Stimulated activated CD8-positive, alpha-beta memory T cell treated with anti-CD3 and anti-CD28 coated beads, Interleukin-15, amount 100 ng/mL, for 24 hours (primary cell): ENCODE measurements at places on chromosomes 4 and X.

- no peak for DNase-seq
Measured at GRCh38 chr4:148481636-148482035, 39.4 kb upstream of the NR3C2 start.

DNA sequence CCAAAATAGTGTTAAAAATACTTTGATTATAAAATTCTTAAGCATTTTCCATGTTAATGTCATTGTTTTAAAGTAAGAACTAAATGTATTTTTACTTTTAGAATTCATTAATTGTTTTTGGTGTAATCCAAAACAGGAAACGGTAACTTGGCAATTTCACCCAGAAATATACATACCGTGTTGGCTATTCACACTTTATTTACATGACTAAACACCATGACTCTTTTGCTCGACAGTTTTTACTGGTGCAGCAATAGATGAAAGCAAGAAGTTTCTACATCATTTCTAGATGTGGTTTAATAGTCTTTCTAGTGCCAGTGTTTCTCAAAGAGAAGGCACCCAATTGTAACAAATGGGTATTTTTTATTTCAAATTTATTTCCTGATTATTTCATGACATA is 25.6 kb upstream of the MAGEA1 start:
- DNase-seq, result no peak

GRCh38 chr4:83112678-83113428 is 1.7 kb downstream of the PLAC8 start:
- no peak for DNase-seq

DNA sequence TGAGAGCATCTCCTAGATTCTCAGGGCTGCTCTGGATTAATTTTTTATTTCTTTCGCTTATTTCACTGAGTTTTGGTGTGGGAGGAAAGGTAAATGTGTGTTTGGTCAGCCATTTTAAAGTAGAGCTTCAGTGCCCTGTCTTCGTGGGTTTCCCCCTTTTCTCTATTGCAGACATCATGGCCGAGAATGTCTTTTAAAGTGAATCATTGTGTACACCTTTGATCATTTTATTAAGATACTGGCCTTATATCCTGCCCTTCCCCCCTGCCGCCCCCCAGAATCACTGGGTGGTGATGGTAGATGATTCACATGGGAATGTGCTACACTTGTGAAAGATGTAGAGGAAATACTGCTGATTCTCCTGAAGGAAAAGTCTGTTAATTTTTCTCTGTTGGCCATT is 23.8 kb downstream of the CDKL5 start:
- no peak for DNase-seq

DNA sequence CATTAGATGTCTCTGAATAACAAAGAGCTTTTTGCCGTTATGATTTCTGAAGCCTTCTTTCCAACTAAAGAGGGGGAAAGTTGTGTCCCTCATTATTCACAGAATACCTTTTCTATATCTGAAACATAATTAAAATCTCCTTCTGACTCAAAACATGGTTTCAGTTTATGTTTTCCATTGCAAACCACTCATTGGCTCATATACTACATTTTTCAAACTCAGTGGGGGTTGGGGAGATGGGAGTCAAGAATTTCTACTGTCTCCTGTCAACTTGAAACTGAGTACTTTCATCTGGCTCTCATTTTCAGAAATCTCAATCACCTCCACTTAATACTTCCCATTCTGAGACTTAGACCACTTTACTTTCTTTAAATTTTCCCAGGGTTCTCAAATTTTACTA is 1839.5 kb upstream of the PCDH10 start:
- no peak for DNase-seq

- DNase-seq, result no peak
Measured at GRCh38 chrX:153775293-153776119, 5.3 kb upstream of the SRPK3 start.

GRCh38 chr4:180832073-180832472 is 1411.1 kb upstream of the TENM3 start:
- no peak for DNase-seq

DNA sequence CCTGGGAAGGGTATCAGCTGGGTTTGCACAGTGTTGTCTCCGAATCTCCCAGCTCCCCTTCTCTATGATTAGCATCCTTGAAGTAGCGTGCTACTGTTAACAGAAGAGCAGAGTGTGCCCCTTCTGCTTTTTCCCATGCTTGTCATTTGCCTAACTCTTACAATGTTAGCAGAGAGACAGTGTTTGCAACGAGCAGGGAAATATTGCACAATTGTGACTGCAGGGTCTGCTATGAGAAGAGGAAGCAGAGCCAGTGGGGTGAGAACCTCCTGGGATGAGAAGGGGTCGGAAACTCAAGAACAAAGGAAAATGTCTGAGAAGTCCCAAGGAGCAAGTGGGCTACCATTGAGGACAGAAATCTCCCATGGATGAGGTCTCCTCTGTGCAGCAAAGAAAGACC is 7.8 kb upstream of the CHRNA9 start:
- DNase-seq, result no peak

DNA sequence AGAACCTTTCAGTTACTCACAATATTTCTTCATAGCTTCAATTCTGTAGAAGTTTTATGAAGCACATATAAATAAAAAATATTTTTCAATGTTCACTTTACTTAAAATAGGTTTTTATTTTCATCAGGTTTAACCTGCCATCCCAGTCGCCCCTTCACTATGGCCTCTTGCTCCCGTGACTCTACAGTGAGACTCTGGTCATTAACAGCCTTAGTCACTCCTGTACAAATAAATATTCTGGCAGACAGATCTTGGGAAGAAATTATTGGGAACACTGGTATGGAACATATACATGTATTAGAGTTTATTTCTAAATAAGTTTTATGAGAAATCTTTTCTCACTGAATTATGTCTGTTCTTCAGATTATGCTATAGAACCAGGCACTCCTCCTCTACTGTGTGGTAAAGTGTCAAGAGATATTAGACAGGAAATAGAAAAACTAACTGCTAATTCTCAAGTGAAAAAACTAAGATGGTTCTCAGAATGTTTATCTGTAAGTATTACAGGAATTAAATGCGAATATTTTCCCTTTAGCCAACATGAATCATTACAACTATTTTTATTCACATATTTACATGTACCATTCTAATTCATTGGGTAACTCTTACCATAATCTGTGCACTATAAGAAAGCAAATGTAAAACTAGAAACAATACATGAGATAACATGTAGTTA is 45.6 kb downstream of the SPATA4 start:
- no peak for DNase-seq

DNA sequence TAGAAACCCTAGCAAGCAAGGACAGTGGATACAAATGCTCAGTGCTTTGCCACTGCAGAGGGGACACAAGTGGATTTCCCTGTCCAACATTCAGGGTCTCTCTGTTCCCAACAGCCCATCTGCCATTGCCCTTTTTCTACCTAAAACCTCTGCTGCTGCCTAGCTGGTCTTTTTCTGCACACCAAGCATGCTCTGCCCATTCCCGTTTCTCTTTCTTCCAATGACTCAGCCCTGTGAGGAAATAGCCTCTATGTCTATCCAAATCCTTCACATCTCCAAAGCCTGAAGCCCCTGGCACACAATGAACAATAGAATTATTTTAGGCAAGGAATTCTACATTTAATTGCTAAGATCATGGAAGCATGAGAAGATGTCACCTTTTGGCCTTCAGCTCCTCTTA is 5.7 kb upstream of the AMELX start:
- no peak for DNase-seq

DNA sequence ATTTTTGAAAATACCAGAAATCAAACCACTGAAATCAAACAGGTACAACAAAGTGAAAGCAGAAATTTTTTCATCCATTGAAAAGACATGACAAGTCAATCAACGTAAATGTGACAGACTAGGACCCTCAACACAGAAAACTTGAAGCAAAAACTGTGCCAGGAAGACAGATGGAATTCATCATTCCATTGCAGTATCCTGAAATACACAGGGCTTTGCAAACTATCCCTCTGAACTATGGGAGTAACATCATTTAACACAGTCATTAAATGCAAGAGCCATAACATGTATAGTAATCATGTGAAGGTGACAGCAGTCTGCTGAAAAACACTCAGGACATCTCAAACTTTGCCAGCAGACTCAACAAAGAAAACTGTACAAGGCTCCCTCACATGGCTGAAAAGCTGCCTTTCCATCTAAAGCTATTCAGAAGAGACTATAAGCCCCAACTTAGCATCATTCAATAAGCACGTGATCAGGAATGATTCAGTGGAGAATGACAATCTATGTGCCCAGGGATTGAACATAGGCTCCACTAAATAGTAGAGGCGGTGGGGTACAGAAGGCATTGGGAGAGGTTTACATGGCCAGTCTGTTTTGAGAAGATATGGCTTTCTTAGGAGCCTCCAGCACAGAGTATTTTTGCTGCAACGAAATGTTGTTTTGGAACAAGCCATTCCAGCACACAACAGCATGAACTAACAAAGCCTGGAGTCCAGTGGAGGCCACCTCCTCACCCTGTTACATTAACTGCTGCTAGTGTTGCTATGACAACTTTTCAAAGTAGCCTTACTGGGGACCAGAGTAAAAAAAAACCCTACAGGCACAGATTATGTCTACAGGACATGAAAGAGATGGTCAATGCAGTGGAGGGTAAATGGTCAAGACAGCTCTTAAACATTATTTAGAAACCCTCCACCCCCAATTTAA is 274.5 kb upstream of the NOCT start:
- DNase-seq, result no peak

- DNase-seq, result no peak
Measured at GRCh38 chrX:54482839-54483593, 13.0 kb downstream of the FGD1 start.

DNA sequence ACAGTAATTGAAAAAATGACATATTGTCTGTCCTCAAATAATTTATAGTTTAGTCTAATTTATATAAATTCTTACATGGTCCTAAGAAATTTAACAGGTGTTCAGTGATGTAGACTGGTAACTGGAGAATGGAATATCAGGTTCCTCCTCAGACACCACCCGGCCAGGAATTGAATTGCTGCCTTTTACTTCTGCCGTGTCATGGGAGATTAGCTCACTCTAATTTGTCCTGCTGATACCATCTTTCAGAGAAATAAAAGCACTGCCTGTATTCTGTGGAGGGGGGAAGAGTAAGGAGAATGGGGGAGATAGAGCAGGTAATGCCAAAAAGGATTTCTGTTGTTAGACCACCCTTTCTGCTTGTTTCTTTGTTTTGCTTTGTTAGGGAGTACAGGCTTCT is 125.2 kb upstream of the KLHL4 start:
- no peak for DNase-seq

DNA sequence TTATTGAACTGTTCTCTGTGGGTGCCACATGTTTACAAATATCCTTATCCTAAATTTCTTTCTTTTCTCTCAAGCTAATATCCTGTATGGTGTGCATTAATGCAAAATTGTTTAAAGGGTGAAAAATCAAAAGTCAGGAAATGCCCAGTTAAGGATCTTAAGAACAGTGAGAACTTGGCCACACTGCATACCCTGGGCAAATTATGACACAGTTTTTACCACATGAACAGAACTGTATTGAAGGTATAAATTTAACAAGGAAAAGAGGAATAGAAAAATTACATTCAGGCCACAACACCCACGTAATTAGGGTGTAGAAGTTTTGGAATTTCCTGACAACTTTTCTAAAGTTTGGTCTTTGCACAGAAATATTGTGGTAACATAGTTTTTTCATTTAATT is 94.4 kb upstream of the HCCS start:
- no peak for DNase-seq

GRCh38 chrX:39609941-39610340 is 487.8 kb downstream of the BCOR start:
- no peak for DNase-seq

- no peak for DNase-seq
Measured at GRCh38 chr4:104490096-104490769, 4.5 kb downstream of the CXXC4 start.

DNA sequence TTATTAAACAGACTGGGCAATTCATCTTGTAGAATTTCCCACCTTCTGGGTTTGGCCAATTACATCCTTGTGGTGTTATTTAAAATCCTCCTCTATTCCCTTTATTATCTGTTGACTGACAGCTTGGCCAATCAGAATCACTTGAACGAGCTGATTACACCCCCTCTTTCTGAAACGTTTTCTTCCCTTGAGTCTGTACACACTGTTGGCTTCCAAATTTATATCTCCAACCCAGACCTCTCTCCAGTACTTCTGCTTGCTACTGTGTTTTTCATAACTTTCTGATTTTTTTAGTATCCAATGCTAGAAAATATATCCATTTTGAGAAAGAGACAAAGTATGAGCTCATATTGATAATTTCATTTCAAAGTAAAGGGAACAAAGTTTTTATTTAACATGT is 14.8 kb downstream of the CD38 start:
- no peak for DNase-seq

DNA sequence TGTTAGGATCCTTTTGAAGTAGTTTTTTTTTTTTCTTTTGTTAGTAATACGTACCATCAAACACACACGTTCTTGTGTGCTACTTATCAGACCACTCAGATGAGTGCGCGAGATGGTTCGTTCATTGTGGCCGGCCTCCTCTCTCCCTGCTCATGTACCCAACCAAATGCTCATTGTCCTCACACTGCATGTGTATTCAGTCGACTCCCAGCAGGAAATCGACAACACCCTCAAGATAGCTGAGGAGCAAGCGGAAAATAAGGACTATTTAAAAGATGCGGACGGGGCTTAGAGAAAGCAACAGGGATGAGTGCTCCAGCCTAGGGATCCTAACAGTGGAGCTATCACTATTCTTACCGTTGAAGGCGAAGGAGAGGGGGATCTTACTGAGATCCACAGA is 72.9 kb upstream of the GUCY1A1 start:
- no peak for DNase-seq

GRCh38 chr4:175246941-175247340 is 328.8 kb downstream of the ADAM29 start:
- DNase-seq, result no peak

GRCh38 chr4:8704632-8705031 is 112.1 kb downstream of the CPZ start:
- no peak for DNase-seq

- no peak for DNase-seq
Measured at GRCh38 chrX:86121916-86122315, 26.3 kb upstream of the DACH2 start.

DNA sequence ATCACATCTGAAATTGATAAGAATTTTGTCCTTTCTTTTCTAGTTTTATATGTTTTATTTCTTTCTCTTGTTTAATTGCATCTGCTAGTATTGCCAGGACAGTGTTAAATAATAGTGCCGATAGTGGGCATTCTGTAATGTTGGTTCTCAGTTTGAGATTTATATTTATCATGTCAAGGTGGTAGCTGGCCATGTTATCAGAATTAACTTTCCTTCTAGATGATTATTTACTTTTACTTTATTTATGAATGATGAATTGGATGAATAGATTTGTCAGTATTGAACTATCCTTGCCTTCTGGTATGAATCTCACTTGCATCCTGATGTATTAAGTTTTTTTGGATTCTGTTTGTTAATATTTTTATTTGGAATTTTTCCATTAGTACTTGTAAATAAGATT is 42.7 kb downstream of the METAP1 start:
- DNase-seq, result no peak

GRCh38 chr4:158783785-158784184 is 15.0 kb downstream of the FNIP2 start:
- DNase-seq, result no peak
